ENCODE measurements at places on chromosomes 4 and X.

DNA sequence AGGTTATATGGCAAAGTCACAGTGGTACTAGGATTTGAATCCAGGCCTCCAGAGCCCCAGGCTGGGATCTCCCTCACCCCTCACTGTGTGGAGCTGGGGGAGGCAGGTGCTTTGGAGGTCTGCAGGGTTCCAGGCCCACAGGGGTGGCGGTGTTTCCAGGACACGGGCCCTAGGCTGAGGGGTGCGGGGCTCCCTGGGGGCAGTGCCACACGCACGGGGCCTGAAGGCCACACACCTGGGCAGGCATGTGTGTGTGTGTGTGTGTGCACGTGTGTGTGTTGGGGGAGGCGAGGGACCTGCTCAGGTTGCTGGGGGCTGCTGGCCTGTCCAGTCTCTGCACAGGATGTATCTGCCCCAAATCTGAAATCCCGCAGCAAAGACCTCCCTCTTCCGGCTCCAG lies 18.8 kb downstream of the SH3TC1 start:
- DNase-seq = no peak

DNA sequence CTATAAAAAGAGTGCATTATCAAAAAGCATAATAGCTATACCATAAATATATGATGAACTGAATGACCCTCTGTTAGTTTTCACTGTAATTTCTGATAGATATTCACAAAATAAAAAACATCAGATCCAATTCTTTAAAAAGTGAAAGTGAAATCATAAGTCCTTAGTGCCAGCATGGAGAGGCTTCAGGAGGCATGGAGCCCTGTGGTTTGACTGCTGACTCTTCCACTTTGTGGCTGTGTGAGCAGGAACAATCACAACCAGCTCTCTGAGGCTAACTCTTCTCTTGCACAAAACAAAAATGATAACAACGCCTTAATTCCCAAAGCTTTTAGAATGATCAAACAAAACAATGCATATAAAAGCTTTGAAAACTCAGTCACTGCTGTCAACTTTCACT lies 1143.9 kb downstream of the PDHA2 start:
- no peak for DNase-seq

DNA sequence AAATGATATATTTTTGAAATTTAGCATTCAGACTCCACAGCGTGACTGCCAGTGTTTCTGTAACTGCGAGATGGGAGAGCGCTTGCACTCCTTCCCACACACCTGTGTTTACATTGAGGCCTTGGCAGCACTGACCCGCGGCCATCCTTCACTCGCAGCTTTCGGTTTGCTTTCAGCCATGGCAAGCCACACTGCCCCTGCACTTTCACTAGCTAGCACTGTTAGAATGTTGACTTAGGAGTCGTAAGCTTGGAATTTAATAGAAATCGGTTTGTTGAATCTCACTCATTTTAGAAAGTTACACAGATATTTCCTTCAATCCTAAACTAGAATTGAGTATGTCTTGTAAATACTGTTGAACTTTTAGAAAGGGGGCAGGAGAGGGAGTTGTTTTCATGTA lies 136.2 kb downstream of the CFAP299 start:
- no peak for DNase-seq

DNA sequence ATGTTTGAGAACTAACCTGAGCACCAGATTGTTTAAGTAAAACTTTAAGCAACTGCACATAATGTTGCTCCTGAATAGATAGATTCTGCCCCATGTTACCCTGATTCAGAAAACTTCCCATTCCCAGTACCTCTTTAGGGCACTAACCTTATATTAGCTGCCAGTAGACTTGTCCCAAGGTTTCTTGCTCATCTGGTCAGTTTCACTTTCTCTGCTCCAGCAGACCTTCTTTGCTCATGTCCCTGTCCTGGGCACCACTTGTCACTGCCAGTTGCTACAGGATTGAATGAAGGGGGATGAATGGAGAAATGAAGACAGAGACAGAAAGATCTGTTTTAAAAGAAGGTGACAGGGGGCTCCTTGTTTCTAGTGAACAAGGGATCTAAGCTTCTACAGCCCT lies 65.2 kb upstream of the UGT2B10 start:
- no peak for DNase-seq

DNA sequence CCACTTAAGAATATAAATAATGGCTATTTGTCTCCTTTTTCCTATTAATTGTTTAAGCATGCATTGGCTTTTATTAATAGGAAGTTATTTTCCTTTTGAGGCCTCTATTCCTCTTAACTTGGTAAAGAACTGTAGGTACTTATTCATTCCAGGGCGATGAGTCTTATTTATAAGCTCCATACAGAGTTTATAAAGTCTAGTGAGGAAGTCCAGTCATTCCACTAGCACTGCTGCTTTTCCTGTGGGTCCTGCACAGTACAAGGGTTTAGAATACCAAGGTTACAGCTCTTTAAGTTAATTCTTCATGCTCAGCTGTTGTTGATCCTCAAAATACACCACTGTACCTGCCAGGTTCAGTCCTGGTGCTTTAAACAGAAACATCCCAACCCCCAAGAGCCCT lies 28.5 kb upstream of the WNK3 start:
- DNase-seq = no peak

DNA sequence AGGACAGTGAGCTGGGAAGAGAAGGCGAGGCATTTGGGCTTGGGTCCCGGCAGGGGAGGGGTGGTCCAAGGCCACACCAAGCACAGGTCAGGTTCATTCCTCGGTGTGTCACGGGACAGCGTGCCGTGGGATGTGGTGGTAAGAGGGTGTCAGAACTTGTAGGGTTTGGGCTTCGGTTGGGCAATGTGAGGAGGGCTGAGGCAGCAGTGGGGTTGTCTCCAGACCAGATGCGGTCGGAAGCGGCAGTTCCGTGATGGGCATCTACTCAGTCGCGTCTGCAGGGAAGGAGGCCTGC lies 22.1 kb downstream of the ADRA2C start:
- DNase-seq = no peak

GRCh38 chr4:80042821-80043220 lies 30.2 kb downstream of the ANTXR2 start:
- DNase-seq = no peak

DNA sequence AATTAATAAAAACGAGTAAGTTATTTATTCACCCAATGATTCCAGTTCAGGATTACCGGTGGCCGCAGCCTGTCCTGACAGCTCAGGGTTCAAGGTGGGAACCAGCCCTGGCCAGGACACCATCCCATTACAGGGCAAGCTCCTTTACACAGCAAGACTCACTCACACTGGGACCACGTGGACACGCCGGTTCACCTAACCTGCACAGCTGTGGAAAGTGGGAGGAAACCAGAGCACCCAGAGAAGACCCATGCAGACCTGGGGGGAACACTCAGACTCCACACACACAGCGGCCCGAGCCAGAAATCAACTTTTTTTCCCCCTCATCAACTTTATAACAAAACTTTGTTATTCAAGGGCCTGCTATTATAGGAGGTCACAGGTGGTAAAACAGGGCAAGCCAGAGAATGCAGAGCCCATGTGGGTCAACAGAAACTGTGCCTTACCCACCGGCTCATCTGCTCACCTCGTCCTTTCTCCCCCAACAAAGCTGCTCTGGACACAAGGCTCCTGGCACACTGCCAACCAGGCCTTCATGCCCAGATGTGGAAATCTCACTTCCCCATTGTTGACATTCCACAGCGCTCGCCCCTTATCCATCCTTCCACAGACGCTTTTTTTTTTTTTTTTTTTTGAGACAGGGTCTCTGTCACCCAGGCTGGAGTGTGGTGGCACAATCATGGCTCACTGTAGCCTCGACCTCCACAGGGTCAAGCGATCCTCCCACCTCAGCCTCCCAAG lies 8.0 kb upstream of the ODAPH start:
- no peak for DNase-seq

- DNase-seq = no peak
Measured at GRCh38 chr4:119697887-119698393, 69.3 kb upstream of the PDE5A start.

GRCh38 chrX:45714866-45715265 lies 514.2 kb upstream of the DIPK2B start:
- DNase-seq = no peak

DNA sequence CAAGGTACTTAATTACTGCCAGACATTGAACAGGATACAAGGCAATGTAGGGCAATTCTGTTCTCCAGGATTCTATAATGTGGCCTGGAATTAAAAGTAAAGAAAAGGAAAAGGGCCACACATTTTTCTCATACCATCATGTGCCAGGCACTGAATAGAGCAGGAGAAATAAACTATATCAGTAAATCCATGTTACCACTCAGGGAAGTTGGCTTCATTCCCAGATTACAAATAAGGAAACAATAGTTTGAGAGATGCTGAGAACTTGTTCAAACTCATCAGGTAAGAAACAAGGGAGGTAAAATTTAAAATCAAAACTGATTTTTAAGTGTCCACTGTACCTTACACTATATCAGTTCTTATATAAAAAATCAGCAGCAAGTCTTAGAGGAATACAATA lies 645.0 kb upstream of the ATOH1 start:
- DNase-seq = no peak

- no peak for DNase-seq
Measured at GRCh38 chrX:132953354-132953753, 5.1 kb downstream of the HS6ST2 start.

DNA sequence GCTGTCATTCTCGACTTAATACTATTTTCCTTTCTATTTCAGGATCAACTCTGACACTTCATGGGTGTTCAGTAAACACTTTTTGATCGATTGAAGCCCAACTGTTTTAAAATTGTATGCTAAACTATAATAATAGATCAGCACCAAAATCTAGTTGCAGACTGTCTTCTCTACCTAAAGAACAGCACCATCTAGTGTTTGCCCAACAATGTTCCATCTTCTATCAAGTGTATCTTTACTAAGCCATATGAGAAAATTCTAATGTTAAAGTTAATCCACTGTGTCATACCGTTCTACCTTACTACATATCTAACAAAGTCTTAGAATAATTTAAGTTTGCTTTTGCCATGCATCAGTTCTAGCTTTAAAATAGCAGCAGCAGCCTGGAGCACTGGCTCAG lies 113.0 kb upstream of the PRDX4 start:
- DNase-seq = no peak

Measured in CD4-positive, alpha-beta T cell treated with Interleukin-6 for 4 hours (primary cell).